ENCODE measurements at places on chromosomes 2 and 18.

GRCh38 chr2:202680512-202680911, 45.7 kb downstream of the FAM117B start:
- DNase-seq = no peak

DNA sequence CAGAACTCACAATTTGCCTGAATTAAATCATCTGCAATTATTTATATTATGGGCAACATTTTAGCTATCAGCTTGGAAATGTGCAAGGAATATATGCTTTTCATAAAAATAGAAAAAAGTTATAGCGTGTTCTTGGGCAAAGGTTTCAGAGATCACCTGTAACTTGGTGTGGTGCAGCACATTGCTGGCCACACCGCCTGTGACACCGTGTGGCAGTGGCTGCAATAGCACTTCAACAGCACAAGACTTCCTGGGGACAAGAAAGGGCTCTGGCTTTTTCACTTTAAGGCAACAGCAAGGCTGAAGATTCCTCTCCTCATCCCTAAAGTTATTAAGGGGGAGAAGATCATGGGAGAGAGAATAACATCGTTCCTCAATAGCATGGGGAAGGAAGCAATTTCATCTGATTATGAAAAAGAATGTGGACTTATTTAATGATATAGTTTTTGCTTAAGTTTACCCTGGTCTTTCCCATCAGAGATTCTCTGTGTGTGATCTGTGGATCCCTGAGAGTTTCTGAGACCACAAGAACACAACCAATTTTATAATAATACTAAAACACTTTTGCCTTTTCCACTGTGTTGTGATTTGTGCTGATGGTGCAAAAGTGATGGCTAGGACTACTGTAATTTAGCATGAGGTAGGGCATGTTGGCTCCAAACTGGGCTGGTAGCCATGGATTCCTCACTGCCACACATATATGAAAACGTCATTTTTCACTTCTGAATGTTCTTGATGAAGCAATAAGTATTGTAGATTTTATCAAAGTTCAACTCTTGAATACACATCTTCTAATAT, 15.0 kb upstream of the SERPINB3 start:
- no peak for DNase-seq

GRCh38 chr2:129369437-129369836, 610.0 kb upstream of the RAB6C start:
- no peak for DNase-seq

DNA sequence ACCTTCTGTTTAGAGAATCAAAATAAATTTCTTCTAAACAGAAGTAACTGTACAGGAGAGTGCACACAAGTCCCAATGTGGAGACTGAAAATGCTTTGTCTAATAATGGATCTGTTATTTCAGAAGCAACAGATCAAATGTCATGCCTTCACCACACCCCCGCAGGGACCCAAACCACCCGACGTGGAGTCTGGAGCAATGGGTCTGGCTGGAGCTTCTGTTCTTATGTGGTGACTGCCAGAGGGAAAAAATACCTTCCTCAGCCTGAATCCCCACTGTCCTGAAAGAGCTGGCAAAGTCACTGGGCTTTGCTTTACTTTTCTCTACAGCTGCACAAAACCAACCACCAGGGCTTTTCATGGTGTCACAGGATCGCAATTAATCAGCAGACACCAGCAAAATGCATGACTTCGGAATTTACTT, 119.0 kb upstream of the ZFP36L2 start:
- peak; percentile 24 for DNase-seq

DNA sequence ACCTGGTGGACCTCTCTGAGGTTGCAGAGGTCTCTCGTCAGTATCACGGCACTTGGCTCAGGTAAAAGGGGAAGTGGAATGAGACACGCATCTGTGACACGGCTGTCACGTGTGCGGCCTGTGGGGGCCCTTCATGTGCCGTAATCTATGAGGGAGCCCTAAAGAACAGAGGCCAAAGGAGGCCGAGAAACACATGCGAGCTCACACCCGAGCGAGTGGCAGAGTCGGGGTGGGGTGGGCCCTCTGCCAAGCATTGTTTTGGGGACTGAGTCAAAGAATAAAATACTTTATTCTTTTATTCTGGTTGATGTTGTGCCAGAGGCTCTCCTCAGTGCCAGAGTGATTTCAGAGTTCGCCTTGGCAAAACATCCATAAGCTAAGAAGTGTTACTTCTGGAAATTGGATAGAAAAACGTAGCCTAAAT, 43.3 kb downstream of the PLB1 start:
- no peak for DNase-seq

DNA sequence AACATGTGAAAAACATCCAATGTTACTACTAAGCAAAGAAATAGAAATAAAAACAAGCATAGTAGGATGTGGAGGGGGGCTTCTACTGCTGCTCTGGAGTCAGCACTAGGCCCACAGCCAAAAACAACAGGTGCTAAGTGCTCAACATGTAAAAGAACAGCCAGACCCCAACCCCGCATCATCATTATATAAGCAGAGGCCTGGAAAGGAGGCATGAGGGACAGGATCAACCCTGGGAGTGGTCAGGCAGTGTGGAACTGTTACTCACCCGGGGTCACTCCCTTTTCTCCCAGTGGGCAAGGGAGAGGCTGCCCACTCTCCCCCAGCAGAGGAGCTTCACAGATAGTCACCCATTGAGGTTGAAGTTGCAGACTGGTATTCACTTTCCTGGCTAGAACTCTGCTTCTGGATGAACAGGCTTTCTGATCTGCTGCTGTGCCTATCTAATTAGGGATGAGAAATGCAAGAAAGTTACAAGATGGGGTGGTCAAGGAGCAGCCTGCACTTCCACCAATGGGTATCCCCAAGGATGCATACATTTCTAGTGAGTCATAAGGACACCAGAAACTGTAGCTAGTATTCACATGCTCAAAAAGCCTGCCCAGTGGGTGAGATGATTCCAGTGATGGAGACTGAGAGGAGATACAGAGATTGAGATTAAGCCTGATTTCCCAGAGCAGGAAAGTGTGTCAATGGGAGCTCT, 480.1 kb upstream of the TCF4 start:
- DNase-seq = peak; percentile 88

All from fibroblast of skin of right biceps (primary cell).